ENCODE measurements at places on chromosomes 3 and 15.
A peak's percentile ranks its signal among the peaks of the same experiment; 100 is the strongest.

- DNase-seq = no peak
These were observed 54.8 kb upstream of the P3H2 start for GRCh38 chr3:190175490-190175889.

DNA sequence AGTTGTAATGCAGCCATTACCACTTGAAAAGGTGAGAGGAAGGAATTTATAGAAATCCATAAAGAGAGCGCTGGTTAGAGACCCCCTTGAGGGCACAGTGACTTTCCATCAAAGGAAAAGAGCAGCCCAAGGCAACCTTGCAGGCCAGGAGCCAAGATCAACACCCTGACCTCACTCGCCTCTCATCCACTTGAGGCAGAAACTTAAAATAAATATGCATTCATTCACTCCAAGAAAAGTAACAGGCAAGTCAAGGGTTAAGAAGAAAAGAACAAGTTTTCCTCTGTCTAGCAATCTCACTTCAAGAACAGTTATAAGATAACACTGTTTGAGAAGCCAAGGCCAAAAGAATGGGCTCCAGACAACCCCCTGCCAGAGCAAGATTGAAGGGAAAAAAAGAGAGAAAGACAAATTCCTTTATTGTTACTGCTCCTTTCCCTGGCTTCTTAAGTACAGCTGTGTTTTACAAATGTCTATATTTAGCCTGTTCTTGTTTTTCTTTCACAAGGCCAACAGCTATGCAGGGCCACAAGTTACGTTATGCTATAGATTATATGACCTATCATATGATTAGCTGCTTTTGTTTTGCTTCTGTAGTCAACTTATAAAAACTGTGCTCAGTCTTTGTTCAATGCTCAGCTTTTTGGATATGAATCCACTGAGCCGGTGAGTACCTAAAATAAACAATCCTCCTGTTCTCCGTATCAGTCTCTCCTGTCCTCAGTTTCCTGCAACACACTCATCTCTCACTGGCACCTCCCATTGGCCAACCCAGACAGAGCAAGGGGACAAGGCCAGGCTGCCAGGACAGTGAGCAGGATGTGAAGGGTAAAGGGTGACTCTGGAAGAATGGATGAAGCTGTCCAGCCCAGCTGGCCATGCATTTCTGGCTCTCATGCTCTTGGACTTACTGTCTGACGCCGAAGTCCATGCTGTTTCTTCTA is 15.8 kb upstream of the SSUH2 start:
- no peak for DNase-seq

GRCh38 chr3:31763731-31764130 is 217.3 kb downstream of the OSBPL10 start:
- no peak for DNase-seq

GRCh38 chr3:123163141-123163540 is 38.6 kb upstream of the SEC22A start:
- DNase-seq = no peak

GRCh38 chr15:39242345-39242744 is 338.5 kb upstream of the THBS1 start:
- no peak for DNase-seq

- DNase-seq = no peak
These were observed 256.7 kb upstream of the HES1 start for GRCh38 chr3:193879099-193879863.

DNA sequence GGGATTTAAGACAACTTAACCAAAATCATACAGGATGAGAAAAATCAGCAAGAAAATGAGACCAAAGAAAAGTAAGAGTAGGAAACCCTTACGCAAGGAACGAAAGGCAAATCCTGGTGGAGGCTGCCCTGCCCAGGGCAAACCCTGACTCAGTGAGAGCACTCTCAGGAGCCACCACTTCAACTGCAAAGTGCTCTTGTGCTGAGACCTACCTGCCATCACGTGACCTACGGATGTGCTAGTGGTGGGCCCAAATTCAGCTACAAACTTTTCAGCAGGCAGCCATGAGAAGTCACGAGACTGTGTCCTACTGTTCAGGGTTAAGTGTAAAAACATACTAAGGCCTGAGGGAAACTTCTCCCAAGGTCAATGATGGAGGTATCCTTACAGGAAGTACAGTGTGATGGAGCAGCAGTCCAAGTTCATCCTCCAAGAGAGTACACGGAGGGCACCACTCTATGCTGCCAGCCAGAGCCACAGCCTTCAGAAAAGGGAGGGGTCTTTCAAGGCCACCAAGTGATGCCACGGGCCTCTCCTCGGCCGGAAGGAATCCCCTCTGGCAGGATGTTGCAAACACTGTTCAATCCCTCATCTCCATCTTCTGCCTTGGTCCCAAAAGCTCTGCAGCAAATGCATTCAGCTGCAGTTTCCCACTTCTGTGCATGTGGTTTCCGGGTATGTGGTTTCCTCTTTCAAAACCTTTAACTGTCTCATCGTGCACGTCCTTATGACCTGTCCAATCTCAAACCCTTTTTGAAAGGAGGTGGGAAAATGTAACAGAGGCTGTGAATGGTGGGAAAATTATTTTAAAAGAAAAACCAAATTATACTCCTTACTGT is 9.5 kb downstream of the CHSY1 start:
- DNase-seq = peak; percentile 75

DNA sequence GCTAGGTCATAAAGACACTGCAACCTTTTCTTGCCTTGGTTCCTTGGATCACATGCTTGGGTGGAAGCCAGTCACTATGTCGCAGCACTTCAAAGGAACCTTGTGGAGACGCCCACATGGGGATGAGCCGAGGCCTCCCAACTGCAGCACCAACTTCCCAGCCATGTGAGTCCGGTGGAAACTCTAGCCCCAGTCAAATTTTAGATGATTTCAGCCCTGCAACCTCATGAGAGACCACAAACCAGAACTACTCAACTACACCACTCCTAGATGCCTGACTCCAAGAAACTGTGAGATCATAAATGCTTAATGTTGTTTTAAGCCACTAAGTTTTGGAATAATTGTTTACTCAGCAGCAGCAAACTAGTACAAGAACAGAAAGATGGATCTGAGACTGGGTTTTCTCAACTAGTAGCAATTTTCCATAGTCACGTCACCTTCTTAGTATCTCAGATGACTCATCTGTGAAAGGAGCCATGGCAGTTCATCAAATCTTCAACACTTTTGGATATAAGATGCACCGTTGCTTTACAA is 86.5 kb downstream of the MB21D2 start:
- DNase-seq = no peak

DNA sequence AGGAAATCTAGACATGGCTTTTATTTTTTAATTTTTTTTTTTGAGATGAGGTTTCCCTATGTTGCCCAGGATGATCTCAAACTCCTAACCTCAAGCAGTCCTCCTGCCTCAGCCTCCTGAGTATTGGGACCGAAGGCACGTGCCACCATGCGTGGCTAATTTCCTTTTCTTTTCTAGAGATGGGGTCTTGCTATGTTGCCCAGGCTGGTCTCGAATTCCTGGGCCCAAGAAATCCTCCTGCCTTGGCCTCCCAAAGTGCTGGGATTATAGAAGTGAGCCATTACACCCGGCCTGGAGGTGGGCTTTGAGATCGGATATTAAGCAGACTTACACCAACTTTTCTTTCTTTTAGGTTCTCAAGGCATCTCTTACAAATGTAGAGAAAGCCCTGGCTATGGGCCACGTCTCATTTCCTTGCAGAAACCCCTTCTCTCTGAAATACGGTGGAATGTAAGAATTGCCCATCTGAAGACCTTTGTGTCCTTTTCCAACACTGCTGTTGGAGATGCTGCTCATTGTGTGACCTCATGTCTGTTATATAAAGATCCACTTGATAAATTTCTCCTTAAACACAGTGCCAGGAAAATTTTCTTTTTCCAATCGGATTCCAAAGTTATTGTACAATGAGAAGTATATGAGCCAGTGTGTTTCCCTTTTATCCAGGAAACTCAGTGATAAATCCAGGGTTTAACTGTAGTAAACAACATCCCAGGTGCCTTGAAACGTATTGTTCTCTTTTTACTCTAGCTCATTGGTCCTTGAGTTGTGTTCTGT is 36.8 kb upstream of the CFAP161 start:
- no peak for DNase-seq

GRCh38 chr3:187694801-187695200 is 7.6 kb downstream of the RTP2 start:
- DNase-seq = no peak

GRCh38 chr3:102068327-102068726 is 219.0 kb downstream of the NFKBIZ start:
- no peak for DNase-seq

- DNase-seq = no peak
These were observed 76.2 kb upstream of the PLCL2 start for GRCh38 chr3:16808393-16809107.

- DNase-seq = no peak
These were observed 103.9 kb downstream of the FBN1 start for GRCh38 chr15:48541341-48542278.

DNA sequence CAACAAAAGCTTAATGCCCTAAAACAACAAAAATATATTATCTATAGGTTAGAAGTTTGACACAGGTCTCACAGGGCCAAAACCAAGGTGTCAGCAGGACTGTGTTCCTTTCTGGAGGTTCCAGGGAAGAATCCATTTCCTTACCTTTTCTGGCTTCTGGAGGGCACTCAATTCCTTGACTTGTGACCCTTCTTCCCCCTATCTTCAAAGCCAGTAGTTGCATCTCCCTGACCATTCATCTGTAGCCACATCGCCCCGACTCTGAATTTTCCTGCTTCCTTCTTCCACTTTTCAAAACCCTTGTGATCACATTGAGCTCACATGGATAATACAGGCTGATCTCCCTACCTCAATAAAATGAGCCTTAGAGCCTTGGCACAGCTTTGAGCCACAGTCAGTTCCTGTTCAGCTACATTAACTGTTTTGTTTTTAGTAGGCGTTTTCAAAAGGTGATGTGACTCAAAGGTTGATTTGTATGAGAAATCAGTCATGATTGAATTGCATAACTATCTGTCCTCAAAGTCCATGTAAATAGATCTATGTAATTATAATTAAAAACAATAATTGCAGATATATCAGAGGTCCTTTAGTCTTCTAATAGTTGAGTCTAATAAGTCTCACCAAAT is 12.4 kb downstream of the PFN2 start:
- no peak for DNase-seq

DNA sequence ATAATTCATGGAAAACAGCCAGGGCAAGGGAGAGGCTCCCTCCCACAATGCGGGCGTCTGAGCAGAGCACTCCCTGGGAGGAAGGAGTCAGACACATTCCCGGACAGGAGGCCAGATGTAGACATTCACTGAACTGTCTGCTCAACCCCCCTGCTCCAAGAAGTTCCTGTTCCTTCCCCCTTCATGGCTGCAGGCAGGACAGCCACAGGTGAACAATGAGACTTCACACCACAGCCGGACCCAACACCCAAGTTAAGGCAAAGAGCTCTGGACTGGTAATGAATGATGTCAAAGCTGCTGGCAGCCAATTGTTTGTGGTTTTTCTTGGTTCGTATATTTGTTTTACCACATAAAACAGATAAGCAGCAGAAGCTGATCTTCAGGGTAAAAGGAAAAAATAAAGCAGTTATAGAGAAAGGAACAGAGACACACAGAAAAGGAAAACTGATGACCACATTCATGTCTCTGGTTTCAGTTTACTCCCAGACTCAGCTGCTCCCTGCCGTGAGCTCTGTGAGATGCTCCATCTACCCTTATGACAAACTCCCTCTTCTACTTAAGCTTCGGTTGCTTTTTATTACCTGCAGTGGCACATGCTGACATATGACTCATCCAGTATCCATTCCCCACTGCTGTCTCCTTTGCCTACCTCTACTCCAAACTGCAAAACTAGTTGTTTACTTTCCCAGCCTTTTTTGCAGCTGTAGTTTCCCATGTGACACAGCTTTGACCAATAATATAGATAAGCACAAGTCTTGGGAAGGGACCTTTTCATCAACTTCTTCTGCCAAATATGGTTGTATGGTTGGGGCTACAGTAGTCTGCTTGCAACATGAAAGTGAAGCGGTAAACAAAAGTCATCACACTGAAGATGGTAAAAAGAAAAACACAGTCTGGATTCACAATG is 33.1 kb downstream of the DZIP1L start:
- no peak for DNase-seq

DNA sequence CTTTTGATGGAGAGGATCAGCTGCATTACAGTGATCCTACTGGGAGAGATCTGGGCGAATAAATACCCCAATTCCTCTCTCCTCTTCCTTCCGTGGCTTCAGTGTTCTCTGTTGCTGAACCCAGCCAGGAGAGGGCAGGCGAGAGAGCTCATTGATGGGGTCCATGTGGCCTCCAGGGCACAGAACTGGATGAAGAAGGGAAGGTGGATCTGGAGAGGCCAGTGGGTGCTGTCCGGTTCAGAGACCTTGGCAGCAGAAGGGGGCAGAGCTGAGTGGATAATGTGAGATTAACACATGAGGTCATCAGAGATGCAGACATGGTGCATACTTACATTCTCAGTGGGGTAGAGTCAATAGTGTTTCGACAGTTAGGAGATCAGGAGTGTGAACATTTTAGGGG is 193.6 kb downstream of the CLSTN2 start:
- no peak for DNase-seq

GRCh38 chr3:32946973-32947788 is 4.3 kb upstream of the CCR4 start:
- DNase-seq = no peak

- DNase-seq = no peak
These were observed 77.0 kb upstream of the STAC start for GRCh38 chr3:36303286-36303685.

DNA sequence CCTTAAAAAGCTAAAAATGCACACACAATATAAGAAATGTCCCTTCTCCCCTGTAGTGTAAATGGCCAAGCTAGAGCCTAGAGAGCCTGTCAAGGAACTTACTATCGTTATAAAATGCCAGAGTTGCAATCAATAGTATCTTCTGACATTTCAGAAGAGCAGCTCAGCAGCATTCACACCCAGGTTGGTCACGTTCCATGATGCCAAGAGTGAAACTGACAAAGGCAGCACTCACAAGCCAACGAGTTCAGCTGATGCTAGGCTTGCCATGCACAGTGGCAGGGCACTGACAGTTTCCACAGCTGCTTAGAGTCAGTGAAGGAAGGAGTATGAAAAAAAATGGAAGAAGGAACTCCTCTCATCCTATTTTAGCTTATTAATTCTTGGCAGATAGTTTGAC is 331.4 kb upstream of the CCDC54 start:
- DNase-seq = no peak

- no peak for DNase-seq
These were observed 28.8 kb downstream of the GBE1 start for GRCh38 chr3:81732642-81733041.

DNA sequence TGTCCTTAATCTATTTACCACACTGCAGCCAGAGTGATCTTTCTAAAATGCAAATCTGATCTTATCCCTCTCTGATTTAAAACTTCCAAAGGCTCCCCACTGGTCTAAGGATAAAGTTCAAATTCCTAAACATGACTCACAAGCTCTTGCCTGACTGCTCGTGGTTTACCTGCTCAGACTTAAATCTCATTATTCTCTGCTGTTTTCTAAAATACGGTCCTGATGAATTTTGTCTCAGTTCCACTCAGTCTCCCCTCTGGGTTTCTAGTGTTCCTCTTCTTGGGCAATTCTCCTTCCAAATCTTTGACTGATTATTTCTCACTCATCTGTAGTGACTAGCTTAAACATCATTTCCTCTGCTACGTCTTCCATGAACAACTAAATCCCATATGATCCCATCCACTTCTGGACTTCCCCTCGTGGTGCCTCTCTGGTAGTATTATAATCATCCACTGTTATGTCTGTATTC is 108.3 kb downstream of the P3H2 start:
- no peak for DNase-seq
